Fibroblast of mammary gland (primary cell): ENCODE measurements at places on chromosomes 1 and 21.

DNA sequence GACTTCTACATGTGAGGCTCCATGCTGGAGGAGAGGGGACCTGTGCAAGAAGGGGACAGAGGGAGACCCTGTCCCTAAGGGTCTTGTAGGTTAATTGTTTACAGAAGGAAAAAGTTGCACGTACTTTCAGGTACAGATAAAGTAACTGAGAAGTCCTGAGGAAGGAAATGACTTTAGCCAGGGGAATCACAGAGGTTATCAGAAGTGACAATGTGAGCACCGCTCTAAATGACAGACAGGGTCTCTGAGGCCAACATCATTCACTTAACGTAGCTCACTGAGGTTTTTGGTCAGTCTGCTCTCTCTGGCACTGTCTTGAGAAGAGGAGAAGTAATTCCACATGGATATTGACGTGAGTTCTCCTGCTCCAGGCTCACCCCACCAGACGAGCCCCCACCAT is 12.0 kb downstream of the TAF5L start:
- no peak for DNase-seq

DNA sequence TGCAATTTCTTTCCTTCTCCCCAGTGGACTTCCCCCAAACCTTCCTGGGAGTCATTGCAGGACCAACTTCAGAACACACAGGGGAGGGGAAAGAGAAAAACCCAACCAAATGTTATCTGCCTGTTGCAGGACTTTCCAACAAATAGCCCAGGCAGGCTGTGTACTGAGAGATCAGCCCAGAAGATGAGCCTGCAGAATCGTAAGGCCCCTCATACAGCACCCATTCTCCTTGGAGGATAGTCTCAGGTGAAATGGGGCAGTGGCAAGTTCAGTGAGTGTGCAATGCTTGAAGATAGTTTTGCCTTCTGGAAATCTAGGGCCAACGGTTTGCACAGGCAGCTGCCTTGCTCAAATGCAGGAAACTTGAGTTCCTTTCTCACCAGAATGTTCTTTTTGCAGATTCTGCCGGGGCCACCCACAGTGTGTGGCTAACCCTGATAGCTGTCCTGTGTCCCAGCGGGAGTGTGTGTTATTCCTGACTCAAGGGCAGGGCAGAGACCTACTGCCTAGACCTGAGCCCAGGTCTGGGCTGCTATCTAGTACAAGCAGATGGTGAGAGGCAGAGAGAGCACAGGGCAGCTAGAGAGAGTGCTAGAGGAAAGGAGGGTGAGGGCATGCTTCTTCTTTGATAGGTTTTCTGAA is 48.8 kb downstream of the GADD45A start:
- no peak for DNase-seq

DNA sequence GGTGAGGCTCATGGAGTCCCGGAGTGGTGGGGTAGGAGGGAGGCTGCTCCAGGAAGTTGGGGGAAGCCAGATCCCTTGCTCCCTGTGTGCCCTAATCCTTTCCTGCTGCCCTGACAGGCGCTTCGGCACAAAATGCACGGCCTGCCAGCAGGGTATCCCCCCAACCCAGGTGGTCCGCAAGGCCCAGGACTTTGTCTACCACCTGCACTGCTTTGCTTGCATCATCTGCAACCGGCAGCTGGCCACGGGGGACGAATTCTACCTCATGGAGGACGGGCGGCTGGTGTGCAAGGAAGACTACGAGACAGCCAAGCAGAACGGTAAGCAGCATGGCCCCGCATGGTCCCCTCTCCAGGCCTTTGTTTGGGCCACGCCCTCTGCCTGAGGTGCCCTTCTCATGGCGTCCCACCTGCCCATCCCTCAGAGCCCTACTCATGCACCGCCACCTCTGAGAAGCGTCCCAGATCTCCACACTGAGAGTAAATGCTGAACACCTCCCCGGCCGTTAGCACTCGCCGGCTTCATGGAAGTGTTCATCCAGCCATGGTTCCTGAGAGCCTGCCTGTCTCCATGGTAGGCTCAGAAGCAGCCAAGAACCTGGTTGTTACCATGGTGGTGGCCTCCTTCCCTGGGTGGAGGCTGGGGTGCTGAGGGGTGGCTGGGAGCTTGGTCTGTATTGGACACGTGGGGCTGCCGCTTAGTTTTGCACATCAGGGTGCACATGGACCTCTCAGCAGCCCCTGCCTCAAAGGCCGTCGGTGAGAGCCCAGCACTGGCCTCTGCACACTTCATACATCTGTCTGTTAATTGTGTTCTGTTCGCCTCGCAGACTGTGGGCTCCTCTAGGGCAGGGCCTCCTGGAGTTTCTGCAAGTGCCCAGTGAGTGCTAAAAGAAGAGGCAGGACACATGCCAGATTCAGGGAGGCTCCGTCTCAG is 36.5 kb downstream of the LHX4 start:
- no peak for DNase-seq

- DNase-seq: peak; percentile 94
Observed at GRCh38 chr1:155017041-155017945, 14.7 kb downstream of the ZBTB7B start.

DNA sequence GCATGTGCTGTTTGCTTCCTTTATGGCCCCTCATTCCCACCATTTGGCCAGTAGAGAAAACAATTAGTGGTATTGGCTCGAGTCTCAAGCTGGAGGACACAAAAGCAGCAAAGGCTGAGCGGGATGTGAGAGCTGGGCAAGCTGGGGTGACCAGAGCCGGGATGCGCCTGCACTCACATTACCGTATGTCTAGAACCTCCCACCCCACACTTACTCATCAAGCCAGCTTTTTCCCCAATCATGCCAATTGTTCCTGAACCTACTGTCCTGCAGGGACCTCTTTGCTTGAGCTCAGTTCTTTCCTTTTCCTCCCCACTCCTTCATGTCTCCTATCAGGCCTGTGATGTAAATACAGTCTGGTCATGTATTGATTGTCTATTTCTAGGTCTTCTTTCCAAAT is 45.9 kb downstream of the KIRREL1 start:
- DNase-seq: peak; percentile 59

GRCh38 chr1:13661539-13661938 is 38.4 kb upstream of the PRDM2 start:
- peak; percentile 78 for DNase-seq

- no peak for DNase-seq
Observed at GRCh38 chr1:19035377-19036040, 79.0 kb upstream of the IFFO2 start.

- DNase-seq: no peak
Observed at GRCh38 chr1:30145723-30146303, 577.6 kb downstream of the MATN1 start.

DNA sequence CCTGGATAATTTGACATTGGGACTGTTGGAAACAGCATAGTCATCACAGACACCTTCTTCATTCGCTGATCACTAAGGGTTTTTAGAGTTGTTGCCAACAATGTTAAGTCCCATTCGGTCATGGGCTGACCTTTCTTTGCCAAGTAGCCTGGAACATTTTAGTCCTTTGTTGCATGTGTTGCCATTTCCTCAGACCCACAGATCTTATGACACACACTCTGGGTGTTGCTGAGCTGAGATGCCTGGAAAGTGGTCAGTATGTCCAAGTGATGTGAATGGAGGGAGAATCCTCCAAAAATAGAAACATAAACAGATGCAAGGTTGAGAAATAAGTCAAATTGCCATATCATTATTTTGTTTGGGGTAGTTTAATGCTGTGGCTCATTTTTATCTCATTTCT is 61.5 kb upstream of the GJA5 start:
- DNase-seq: peak; percentile 43

DNA sequence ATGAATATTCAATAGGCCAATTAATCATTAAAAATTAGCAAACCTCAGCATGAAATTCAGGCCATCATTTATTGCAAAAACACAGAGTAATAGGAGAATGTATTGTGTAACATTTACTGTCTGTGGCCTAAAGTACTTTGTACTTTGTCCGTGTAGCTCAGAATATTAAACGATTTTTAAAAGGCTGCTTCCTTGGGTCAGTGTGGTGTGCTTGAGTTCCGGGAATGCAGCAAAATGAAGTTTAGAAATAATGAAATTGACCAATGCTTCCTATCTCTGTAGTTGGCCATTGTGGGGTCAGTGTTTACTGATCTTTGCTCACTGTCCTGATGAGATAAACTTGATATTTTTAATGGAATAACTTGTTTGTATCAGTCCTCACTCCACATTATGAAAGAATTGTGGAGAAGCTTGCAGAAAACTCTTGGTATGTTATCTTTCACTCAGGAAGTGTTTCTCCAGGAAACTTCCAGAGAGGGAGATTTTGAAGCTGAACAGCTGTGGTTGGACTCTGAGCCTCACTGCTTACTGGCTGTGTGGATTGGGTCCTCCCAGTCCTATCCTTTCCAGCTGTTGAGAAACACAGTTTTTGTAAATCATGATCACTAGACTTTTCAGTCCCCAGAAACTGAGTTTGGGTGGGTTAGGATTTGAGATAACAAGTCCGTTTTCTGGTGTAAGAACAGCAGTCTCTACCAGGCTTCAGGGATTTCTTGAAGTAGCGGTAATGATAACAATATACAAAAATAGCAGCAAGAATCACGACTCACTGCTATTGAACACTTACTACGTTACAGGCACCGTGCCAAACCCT is 19.2 kb upstream of the MTARC1 start:
- DNase-seq: peak; percentile 13

DNA sequence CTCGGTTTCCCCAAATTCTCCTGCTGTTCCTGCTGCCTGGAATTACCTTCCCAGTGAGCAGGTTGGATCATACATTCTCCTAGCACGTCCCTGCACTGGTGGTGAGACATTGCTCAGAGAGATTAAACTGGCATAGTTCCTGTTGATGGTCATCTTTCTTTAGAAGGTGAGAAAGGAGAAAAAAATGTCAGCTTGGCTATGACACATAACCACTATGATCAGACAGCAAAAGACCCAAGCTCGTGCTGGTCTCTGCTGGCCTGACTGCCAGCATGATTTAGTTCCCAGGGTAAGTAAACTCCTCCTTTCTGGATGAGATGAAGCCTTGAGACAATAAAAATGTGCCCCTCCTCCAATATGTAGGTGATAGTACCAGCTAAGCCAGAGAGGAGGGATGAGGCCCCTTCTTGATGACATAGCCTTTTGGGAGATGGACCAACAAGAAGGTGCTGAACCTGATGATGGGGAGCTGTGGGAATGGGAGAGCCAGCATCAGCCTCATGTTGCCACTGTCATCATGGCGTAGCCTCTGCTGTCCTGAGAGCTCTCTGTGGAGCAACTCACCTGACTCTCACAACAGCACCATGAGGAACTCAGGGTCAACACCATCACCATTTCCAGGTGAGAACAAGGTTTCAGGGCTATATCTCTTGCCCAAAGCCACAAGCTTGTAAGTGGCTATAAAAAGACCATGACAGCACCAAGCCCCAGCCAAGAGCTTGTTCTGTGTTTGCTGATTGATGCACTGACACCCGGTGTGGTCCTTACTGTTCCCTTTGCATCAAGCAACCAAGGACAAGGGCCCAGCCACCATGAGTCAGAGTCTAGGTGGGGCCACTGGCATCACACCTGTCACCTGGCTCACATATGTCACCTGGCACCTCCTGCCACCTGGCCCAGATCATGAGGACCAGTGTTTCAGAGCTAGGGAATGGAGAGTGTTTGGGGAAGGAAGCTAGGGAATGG is 200.0 kb downstream of the MATN1 start:
- peak; percentile 82 for DNase-seq

DNA sequence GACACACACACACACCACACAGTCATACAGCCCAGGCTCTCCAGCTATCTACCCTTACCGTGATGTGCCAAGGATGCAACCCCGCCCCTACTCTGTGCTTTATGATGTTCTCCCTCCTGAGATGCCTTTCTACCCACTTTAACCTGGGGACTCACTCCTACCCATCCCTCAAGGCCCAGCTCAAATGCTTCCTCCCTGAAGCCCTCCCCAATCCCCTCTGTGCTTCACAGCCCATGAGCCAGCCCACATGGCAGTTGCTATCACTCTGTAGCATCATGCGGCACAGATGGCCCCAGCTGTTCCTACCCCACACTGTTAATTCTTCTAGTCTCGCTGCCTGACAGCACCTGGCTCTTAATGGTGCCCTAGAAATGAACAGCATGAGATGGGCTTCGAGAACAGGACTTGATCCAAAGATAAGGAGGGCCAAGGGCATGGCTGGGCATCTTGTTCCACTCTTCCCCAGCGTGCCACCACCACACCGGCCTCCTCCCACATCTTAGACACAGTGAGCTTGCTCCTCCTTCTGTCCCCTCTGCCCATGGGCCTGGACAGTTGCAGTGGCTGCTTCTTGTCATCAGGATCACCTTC is 109.8 kb downstream of the GLIS1 start:
- no peak for DNase-seq

- DNase-seq: no peak
Observed at GRCh38 chr1:80457409-80457808, 1343.3 kb upstream of the ADGRL2 start.

- no peak for DNase-seq
Observed at GRCh38 chr1:179889589-179889988, 7.5 kb downstream of the TOR1AIP1 start.

DNA sequence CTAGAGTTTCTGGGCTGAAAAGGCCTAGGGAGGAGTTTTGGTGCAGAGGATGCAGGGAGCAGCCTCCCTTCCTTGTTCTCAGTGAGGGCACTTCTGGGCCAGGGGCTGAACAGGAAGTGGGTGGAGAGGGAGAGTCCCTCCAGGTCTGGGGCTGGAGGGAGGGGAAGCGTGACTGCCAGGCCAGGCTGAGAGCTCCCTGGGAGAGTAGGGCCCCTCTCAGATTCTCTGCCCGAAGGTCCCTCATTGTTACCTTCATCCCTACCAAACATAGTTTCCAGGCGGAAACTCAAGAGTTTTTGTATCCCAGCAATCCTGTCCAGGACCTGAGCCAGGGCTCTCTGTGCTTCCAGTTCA is 36.8 kb downstream of the CITED4 start:
- no peak for DNase-seq

DNA sequence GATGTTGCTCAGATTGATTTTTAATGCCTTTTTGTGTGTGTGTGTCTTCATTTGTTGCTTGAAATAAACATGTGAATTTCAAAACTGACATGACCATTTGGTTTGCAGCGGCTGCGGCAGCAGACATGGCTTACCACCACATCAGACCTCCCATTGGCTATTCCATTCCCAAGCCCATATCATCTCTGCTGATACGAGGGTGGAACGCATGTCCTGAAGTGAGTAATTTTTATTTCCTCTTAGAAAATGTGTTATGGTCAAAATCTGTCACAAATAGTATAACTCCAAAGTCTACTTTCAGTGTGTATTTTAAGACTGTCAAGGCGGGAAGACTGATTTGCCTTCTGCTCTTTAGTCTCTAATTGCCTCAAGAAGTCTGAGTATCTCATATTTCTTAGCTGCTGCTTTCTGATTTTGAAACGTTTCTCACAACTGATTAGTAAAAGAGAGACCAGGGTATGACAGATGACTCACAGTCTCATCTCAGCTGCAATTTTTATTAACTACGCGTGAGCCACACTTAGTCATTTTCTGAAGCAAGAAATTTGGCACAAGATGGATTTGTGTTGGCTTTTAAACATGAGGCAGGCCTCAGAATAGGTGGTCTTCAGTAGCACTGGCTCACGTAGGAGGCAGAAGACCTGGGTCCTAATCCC is 49.0 kb downstream of the LRRC53 start:
- peak; percentile 73 for DNase-seq

GRCh38 chr1:173249349-173249748 is 42.2 kb upstream of the TNFSF4 start:
- DNase-seq: peak; percentile 75
